ENCODE measurements at places on chromosomes 6 and 20.

DNA sequence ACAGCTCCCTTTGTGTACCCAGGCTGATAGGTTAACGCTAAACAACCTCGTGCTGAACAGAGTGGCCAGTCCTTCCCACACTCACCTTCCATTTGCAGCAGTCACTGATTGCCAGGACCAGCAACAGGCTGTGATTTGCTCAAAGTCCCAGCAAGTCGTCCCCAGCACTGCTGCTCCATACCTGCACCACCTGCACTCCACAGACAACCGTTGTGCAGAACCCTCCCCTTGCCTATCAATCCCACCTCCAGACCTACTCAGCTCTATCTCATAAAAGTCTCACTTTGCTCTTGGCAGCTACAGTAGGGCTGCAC is 43.1 kb upstream of the SCML4 start:
- no peak for DNase-seq

GRCh38 chr6:13881621-13882165 is 43.1 kb upstream of the RNF182 start:
- DNase-seq, result no peak

GRCh38 chr6:158808941-158809678 is 10.1 kb downstream of the EZR start:
- DNase-seq, result no peak

DNA sequence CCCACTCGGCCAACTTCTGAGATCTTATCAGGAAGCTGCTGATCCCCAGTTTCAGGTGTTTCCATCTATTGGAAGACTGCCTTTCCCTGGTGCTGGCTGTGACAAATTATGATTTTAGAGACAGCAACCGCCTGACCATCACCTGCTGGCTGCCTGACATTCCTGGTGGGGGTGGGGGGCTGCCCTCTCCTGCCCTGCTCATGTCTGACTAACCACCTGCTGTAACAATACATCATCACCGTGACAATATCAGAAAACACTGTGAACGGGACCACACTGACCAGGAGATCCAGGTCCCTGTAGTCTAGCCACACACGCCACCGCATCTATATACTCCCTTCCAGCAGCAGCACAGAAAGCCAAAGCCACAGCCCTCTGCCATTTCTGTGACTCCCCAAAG is 537.5 kb downstream of the QKI start:
- no peak for DNase-seq

- peak; percentile 69 for DNase-seq
These were observed 55.6 kb upstream of the CARMIL1 start for GRCh38 chr6:25223490-25223991.

DNA sequence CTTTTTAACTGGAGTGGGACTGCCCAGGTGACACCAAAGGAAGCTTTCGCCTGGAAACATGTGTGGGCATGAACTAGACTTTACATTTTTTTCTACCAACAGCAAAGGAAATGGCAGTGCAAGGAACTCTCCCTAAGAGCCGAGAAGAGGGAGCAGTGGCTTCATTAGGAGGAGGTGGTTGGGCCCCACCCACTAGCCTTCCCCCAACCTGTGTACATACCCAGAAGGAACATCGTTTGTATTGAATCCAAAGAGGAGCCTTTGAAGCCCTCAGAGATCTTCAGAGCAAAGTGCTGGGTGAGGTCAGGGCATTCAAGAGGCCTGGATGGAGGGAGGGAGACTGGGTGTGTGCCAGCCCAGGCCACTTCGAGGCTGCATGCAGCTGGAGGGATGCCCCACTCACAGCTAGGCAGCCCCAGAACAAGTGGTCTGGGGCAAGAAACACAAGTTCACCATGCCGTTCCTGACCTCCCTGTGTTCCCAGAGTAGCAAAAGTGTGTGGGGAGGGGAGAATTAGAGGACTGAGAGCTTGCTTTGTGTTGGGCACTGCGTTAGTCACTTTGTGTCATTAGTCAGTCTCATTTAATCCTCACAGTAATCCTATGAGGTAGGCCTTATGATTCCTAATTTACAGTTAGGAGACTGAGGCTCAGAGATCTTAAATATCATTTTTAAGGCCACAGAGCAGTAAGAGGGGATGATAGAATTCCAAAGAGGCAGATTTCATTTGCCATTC is 191.6 kb upstream of the SUPT3H start:
- DNase-seq, result no peak

- no peak for DNase-seq
These were observed 125.9 kb downstream of the EDN1 start for GRCh38 chr6:12415980-12416598.

DNA sequence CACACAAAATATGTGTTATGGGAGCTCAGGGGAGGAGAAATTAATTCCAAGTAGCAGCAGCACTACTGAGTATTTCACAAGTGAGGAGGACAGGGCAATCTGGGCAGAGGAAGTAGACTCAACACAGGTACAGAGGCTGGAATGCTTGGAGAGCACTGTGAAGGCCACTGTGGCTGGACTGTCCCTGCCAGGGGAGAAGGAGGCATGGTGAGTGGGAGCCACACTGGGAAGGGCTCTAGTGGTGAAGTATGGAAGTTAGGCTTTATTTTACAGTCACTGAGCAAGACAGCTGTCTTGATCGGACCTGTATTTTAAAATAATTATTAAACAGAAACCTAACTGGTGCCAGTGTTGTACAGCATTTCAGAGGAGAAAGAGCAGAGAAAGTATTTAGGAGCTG is 28.8 kb downstream of the FAM229B start:
- DNase-seq, result no peak

DNA sequence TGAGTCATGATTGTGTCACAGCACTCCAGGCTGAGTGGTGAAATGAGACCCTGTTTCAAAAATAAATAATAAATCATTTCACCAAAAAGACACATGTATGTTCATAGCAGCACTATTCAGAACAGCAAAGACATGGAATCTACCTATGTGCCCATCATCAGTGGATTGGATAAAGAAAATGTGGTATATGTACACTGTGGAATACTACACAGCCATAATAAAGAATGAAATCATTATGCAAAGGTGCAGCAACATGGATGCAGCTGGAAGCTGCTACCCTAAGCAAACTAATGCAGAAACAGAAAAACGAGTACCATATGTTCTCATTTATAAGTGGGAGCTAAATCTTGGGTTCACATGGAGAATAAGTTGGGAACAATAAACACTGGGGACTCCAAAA is 33.1 kb downstream of the ZNF451 start:
- DNase-seq, result no peak

- no peak for DNase-seq
These were observed 25.9 kb downstream of the LYRM4 start for GRCh38 chr6:5234874-5235273.

DNA sequence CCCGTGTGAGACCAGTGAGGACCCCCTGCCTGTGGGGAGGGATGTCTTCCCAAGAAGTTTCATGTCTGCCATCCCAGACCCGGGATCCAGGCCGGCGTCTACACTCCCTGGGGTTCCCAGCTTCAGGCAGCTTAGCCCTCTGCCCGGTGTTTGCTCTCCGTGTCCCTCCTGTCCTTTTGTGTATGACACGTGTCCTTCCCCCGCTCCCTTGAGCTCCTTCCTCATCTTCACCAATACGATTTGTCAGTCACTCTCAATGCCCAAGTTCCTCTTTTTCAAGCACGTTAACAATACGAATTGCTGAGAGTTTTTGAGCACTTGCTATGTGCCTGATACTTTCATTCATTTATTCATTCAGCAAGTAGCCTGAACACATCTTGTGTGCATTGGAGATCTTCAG is 115.6 kb upstream of the PTPN1 start:
- DNase-seq, result no peak

DNA sequence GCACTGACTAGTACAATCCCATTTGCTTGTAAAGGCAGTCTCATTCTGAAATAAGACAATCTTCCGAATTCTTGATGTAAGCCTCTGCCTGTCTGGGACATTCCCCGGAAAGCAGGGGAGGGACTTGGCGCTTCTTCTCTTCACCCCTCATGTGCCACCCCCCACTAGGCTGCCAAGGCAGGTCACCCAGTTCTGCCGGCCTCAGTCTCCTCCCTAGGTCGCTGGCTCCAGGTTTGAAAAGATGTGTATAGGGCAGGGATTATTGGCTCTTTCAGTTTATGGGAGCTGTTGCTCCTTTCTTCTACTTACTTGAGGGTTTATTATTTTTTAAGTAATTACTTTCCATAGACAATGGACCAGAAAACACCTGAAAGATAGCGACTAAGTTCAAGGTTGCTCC is 158.1 kb upstream of the RPS6KA2 start:
- no peak for DNase-seq

- DNase-seq, result no peak
These were observed 35.2 kb upstream of the BPIFA2 start for GRCh38 chr20:33132513-33133372.

GRCh38 chr20:15643713-15644112 is 929.5 kb downstream of the KIF16B start:
- DNase-seq, result no peak

DNA sequence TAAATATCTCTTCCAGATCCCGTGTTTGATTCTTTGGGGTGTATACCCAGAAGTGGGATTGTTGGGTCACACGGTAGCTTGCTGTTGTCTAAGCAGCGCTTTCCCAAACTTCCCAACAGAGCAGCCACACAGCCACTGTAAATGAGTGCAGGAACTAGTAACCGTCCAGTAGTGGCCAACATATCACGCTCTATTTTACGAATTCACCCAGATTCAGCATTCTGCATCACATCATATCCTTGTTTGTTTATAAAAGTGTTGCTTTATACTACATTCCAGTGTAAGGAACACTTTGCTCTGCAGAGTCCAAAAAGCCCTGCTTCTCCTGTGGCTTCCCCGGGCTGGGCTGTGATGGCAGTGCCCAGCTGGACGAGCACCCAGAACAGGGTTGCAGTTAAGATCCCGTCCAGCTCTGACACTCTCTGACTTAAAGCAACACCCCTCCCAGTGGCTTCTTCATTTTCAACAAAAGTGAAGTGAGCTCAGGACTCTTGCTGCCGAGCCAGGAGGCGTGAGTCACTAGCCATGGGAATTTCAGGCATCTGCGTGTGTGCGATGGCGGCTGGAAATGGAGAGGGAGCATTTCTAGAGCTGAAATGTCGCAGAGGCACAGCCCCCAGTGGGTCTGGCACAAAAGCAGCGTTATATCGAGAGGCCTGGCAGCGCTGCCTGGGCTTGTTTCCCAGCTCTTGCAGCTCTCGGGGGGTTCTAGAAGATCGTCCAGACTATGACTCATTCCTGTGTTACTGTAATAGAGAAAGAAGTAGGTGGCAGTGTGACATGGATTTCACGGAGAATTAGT is 216.3 kb upstream of the ECI2 start:
- DNase-seq, result no peak

- no peak for DNase-seq
These were observed 426.6 kb upstream of the MAP3K7 start for GRCh38 chr6:91013511-91013910.

GRCh38 chr6:33247977-33248642 is 23.6 kb downstream of the VPS52 start:
- DNase-seq, result peak; percentile 94

GRCh38 chr20:45833030-45833882 is at the start of gene SNX21:
TSS of gene SNX21 (plus strand) at chr20:45833799. CDS start at chr20:45833920, 121 bp downstream.
- DNase-seq, result peak; percentile 62

DNA sequence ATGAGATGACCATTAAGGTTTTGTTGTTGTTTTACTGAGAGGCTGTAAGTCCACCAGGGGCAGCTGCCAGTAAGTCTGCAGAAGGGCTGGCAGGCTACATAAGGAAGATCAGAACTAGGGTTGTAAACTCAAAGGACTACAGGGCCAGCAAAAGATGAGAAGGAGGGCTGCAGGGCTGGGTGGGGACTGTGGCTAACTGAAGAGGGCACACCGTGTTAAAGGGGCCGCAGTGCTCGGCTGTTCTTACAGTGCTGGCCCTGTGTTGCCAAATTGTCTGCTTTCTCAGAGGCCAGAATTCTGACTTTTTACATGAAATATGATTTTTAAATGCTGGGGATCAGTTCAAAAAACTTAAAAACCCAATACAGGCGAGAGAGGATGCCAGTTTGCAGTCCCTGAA is 25.5 kb upstream of the ZNF318 start:
- no peak for DNase-seq

DNA sequence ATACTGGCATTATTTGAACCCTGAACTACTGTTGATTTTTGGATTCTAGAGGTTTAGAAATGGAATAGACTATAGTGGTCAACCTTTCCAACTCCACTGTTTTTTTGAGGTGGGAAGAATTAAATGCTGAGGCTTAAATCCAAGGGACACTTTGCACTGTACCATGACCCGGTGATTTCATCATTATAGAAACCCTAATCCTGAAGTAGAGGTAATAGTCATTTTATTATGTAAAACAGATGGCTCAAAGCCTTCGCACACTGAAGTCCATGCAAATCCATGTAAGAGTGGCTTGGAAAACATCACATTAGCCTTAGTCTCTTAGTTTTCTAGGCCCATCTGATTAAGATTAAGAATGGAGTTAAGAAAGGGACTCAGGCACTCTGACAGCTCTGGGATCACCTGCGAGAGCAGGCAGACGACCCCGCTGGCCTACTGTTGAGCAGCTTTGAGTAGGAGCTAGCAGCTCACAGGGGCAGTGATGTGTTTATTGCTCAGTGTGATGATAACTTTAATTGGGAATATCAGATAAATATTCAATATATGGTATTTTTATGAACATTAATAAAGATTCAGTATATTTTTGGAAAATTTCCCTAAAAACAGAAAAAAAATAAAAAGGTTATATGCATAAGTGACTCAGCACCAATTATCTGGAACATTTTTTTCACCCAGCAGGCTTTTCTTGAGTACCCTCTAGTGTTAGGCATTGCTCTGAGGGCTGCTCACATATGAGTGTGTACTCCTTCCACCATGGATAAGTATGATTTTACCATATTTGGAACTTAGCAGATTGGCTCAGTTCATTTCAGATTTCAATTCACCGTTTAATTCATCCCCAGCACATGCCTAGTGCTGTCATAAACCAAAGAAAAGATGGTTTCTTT is 13.4 kb downstream of the SLX4IP start:
- DNase-seq, result no peak

GRCh38 chr20:47141941-47142773 is 214.3 kb downstream of the ZMYND8 start:
- no peak for DNase-seq

- no peak for DNase-seq
These were observed 195.3 kb upstream of the SULF2 start for GRCh38 chr20:47980336-47981177.

DNA sequence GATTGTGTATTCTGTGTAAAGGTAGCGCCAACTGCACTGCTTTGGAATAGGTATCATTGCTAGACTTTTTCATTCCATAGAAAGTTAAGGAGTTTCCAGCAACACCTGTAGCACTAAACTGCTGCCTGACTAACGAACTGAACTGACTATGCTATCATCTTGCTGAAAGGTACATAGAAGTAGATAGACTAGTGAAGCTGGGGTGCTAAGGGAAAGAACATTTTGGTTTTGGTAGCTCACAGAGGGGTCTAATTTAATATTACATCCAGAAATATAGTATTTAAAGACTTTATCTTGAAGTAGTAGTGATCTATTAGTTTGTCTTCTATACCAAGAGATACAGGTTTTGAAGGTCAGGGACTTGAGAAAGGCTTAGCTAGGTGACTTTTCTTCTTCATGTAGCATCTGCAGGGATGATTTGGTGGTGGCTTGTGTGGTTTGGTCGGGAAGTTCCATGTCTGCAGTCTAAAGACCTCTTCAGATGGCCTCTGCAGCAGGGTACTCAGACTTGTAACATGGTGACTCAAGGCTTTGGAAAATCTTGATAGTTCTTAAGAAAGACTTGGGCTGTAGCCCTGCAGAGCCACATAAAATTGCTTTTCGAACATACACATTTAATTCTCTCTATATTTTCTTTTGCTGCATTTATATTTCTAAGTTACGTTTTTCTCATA is 10.2 kb downstream of the SENP6 start:
- peak; percentile 17 for DNase-seq
